Tibial nerve (tissue), 4 donors: ENCODE measurements at places on chromosomes 1 and 21. TPM values are rescaled to one million over a fixed set of nuclear protein-coding genes. Genes with fewer than 3 reads are reported as not detected.

- no peaks in the 10 kb centered on the region for H3K36me3 ChIP-seq
- peak overlapping the region; percentile 22 for H3K27ac ChIP-seq
- no peak overlapping the region for H3K4me3 ChIP-seq
These were observed 217.3 kb upstream of the SGIP1 start for GRCh38 chr1:66316464-66317247.

GRCh38 chr1:76330991-76331603 lies 256.6 kb downstream of the ST6GALNAC3 start:
- no peaks in the 10 kb centered on the region for H3K27me3 ChIP-seq
- no peaks in the 10 kb centered on the region for H3K36me3 ChIP-seq
- peak; percentile 25 for DNase-seq
- no peak overlapping the region for H3K4me3 ChIP-seq
- H3K27ac ChIP-seq = no peak overlapping the region

- no peak overlapping the region for H3K4me3 ChIP-seq
- H3K4me1 ChIP-seq = no peaks in the 10 kb centered on the region
- no peak for DNase-seq
These were observed 80.4 kb upstream of the SPATA6 start for GRCh38 chr1:48552420-48552819.

DNA sequence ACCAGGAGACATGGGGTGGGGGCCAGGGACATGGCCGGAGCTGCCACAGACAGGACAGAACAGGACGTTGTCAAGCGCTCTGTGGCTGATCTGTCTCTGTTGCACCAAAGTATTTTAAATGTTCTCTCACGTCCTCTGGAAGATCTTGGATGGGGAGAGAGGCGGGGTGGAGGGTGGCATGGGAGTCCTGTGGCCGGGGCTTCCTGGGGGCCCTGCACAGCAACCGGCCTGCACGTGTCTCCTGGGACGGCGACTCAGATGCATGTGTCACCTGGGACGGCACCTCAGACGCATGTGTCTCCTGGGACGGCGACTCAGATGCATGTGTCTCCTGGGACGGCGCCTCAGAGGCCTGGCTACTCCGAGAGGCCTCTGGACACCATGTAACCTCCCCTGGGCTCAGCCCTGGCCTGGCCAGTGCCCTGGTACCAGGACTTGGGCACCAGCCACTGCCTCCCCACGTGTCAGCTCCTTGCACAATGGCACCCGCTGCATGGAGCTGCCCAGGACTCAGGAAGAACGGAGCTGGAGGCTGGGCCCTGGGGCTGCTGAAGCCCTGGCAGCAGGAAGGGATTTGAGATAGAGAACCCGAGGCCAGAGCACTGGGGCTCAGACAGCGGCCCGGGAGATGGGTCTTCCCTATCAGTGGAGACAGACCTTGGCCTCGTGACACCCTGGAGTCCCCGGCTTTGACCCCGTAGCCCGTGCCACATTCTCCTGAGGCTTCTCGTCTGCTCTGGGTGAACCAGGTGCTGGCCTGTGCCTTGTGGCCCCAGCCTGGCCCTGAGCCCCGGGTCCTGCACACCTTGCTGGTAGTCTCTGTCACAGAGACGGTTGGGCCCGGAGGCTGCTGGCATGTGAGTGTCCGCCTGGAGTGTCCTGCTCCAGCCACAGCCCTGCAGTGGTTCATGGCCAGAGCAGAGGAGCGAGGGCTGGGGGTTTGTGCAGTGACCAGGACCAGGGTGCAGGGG lies 14.7 kb upstream of the SLC19A1 start:
- H3K36me3 ChIP-seq = no peaks in the 10 kb centered on the region
- H3K27me3 ChIP-seq = no peaks in the 10 kb centered on the region
- no peaks in the 10 kb centered on the region for H3K4me1 ChIP-seq
- no peak for DNase-seq

DNA sequence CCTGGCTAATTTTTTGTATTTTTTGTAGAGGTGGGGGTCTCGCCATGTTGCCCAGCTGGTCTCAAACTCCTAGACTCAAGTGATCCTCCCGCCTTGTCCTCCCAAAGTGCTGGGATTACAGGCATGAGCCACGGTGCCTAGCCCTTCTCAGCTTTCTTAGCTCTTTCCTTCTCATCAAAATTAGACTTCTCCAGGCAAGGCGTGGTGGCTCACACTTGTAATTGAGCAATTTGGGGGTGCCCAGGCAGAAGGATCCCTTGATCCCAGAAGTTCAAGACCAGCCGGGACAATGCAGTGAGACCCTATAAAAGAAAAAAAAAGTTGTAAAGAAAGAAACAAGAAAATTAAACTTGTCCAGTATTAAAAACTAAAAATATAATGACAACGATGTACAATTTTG lies 112.6 kb upstream of the ERRFI1 start:
- no peak overlapping the region for H3K4me3 ChIP-seq
- peak overlapping the region; percentile 57 for H3K27ac ChIP-seq
- H3K4me1 ChIP-seq = peaks cover 19% of the 10 kb centered on the region
- H3K36me3 ChIP-seq = no peaks in the 10 kb centered on the region
- no peak for DNase-seq

The TMEM52 gene
- not detected for total RNA-seq

The PLPPR4 gene
- total RNA-seq = 0.66 TPM

The ZCCHC17 gene
- total RNA-seq = 14.9 TPM

- no peak overlapping the region for H3K27ac ChIP-seq
- H3K27me3 ChIP-seq = no peaks in the 10 kb centered on the region
- H3K4me1 ChIP-seq = no peaks in the 10 kb centered on the region
These were observed 250.0 kb upstream of the ADGRL2 start for GRCh38 chr1:81550753-81551152.

- H3K4me1 ChIP-seq = peaks cover 30% of the 10 kb centered on the region
- H3K4me3 ChIP-seq = peak overlapping the region; percentile 10
- peak; percentile 94 for DNase-seq
- H3K27ac ChIP-seq = no peak overlapping the region
- no peaks in the 10 kb centered on the region for H3K36me3 ChIP-seq
These were observed 16.7 kb upstream of the LYST start for GRCh38 chr1:235883261-235883927.

DNA sequence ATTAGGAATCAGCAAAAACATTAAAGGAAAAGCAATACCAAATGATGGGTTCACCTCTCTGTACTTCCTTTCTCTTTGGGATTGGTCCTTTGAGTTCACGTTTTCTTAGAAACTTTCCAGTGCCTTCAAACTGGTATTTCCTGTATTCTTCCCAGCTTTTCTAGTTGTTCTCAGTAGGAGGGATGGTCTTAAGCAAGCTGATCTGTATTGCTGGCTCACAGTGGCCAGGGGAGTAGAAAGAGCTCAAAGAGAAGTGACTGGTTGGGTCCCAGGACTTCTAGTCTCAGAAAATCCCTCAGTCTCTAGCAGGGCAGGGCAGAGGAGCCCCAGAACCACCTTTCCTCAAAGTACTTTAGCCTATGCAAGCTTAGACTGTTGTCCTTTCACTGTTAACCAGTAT lies 10.1 kb upstream of the USP24 start:
- no peak for DNase-seq
- no peaks in the 10 kb centered on the region for H3K4me1 ChIP-seq
- no peaks in the 10 kb centered on the region for H3K27me3 ChIP-seq

GRCh38 chr1:62142496-62142895 lies 52.2 kb upstream of the L1TD1 start:
- no peaks in the 10 kb centered on the region for H3K4me1 ChIP-seq
- no peak for DNase-seq
- no peak overlapping the region for H3K27ac ChIP-seq
- H3K36me3 ChIP-seq = no peaks in the 10 kb centered on the region

DNA sequence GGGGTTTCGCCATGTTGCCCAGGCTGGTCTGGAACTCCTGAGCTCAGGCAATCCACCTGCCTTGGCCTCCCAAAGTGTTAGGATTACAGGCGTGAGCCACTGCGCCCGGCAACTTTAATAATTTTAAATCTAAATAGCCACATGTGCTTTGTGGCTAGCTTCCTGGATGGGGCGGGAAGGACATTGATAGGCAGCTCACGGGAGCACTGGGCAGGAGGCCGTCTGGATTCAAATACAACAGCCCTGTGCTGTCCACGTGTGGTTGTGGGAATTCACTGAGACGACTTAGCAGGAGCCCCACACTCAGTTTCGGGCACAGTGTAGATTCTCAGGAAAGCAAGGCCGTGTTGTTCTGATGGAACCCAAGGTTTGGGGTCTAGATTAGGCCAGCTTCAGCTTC lies 177.1 kb downstream of the ETS2 start:
- no peak for DNase-seq
- H3K4me3 ChIP-seq = no peak overlapping the region
- H3K36me3 ChIP-seq = no peaks in the 10 kb centered on the region
- H3K4me1 ChIP-seq = no peaks in the 10 kb centered on the region

GRCh38 chr1:61138305-61138704 lies 55.9 kb downstream of the NFIA start:
- H3K36me3 ChIP-seq = no peaks in the 10 kb centered on the region
- H3K27me3 ChIP-seq = no peaks in the 10 kb centered on the region

DNA sequence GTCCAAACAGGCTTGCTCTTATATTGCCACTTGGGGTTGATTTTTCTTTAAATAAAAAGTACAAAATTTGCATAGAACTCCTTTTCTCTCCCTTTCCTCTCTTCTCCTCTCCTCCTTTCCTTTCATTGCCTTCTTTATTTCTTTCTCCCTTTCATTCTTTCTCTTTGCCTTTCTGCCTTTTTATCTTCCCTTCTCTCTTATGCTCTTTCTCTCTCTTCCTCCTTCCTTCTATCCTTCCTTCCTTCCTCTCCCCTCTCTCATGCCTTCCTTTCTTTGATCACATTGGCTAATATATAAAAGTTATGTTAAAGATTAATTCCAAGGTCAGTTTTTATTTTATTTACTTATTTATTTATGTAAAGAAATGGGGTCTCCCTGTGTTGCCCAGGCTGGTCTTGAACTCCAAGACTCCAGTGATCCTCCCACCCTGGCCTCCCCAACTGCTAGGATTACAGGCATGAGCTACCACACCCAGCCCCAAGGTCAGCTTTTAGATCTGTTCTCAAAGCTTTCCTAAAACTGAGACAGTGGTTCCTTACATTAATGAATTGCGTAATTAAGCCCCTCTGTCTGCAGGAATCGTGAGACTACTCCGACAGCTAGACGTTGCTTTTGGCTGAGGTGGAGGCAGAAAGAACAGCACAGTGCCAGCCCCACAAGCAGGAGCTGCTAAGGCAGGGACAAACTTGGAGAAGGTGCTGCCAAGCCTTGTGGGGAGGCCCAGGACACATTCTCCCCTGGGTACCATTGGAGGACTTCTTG lies 361.9 kb downstream of the SIPA1L2 start:
- no peak overlapping the region for H3K27ac ChIP-seq
- H3K4me3 ChIP-seq = no peak overlapping the region
- H3K27me3 ChIP-seq = no peaks in the 10 kb centered on the region

DNA sequence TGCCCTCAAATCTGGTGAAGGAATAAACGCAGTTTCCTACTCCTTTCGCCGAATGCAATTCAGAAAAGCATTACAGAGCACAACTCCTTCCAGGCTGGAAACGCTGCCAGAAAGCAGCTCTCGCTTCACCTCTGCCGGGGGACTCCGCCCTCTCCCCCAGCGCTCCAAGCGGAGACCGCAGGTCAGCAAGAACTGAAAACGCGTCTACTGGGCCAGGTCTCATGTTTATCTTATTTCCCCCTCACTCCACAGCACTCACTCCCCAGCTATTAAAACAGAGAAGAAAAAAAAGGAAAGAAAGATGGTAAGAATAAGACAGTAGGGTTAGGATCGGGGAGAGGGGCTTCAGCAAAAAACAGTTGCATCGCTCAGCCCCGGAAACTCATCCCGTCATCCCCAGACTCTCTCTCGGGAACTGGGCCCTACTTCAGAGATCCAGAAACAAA lies 833 bp upstream of the RCOR3 start:
- H3K4me3 ChIP-seq = peak overlapping the region; percentile 74
- no peaks in the 10 kb centered on the region for H3K27me3 ChIP-seq
- no peaks in the 10 kb centered on the region for H3K4me1 ChIP-seq
- H3K36me3 ChIP-seq = no peaks in the 10 kb centered on the region
- DNase-seq = peak; percentile 45
- H3K27ac ChIP-seq = peak overlapping the region; percentile 99

DNA sequence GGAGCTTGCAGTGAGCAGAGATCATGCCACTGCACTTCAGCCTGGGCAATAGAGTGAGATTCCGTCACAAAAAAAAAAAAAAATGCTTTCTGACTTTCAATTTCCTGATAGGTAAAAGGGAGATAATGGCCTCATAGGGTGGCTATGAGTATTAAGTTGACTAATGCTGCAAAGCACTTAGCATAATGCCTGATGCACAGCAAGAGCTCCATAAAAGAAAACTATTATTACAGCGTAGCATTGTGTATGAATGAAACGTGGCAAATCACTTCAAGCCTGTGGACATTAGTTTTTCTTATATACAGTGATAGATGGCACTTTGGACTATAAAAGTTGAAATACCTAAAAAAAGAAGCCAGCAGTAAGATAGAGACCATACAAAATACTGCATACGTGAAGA lies 16.8 kb downstream of the FNDC7 start:
- no peaks in the 10 kb centered on the region for H3K27me3 ChIP-seq
- DNase-seq = no peak
- no peak overlapping the region for H3K27ac ChIP-seq

The CFHR3 gene
- 0.59 TPM for total RNA-seq

The GPX7 gene
- 21.4 TPM for total RNA-seq

DNA sequence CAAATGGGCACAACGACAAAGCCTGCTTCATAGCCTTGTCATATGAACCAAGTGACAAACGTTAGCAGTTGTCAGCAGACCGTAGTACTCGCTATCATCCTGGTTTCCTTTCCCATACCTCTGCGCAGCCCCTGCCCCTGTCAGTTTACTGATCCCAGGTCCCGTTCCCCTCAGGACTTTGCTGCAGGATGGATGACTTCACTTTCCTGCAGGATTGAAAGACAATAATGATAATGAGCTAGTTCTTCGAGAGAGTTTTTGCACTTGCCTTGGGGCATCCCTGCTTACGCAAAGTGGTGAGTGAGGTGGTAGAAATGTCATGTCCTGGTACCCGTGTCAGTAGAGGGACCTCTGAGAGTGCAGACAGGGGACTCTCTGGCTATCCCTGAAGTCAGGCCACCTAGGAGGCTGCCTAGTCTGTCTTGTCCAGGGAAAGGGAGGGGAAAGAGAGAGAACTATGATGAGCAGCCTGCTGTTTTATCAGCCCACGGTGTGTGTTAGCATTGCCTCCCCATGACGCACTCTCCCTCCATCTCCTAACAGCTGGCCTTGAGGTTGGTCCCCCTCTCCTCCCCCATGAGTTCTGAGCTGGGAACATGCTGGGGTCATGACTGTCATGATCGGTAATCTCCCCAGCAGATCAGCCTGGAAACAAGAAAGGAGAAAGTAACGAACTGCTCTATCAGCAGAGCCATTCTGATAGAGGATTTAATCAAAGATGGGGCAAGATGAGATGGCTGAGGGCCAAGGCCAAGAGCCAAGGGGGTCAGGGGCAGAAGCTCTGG lies 53.7 kb downstream of the ELK4 start:
- no peak for DNase-seq
- no peak overlapping the region for H3K4me3 ChIP-seq
- H3K27ac ChIP-seq = no peak overlapping the region
- peaks cover 5% of the 10 kb centered on the region for H3K4me1 ChIP-seq
- peaks cover 26% of the 10 kb centered on the region for H3K27me3 ChIP-seq

DNA sequence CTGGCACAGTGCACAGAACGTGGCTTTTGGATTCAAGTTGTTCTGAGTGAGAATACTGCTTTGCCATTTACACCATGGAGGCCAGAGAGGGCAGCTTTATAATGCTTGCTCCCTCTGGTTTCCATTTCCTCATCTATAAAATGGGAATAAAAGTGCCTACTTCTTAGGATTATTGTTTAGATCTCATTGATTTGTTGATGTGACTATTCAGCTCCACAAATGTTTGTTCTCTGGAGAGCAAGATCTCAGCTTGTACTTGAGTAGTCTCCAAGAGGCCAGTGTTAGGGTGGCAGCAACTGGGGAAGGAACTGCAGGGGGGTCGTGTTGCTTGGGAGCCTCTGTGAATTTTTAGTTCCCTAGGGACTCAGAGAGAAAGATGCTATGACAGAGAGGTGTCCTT lies 55.2 kb downstream of the YARS1 start:
- no peaks in the 10 kb centered on the region for H3K27me3 ChIP-seq
- no peak for DNase-seq
- no peak overlapping the region for H3K27ac ChIP-seq

The TMPRSS3 gene
- total RNA-seq = not detected
